Bladder microvascular endothelial cell (primary cell): ENCODE measurements at places on chromosomes 13 and 19. TPM values are rescaled to one million over a fixed set of nuclear protein-coding genes. Genes with fewer than 3 reads are reported as not detected.

SYT5 gene
- not detected in 2 replicates for total RNA-seq

ZNF525 gene
- 5.0 and 8.6 TPM in 2 replicates for total RNA-seq

ANGPTL8 gene
- not detected in 2 replicates for total RNA-seq

GRIN3B gene
- 0.50 and 0.97 TPM in 2 replicates for total RNA-seq

CABP5 gene
- not detected in 2 replicates for total RNA-seq

KLK12 gene
- not detected in 2 replicates for total RNA-seq

IER2 gene
- total RNA-seq: 16.4 and 23.8 TPM in 2 replicates

LYPD5 gene
- 0.19 and 0.32 TPM in 2 replicates for total RNA-seq

RDH8 gene
- total RNA-seq: not detected in 2 replicates

MED16 gene
- total RNA-seq: 18.3 and 54.2 TPM in 2 replicates

SLC25A42 gene
- 2.6 and 4.8 TPM in 2 replicates for total RNA-seq

TTC9B gene
- total RNA-seq: not detected in 2 replicates

MEIS3 gene
- total RNA-seq: 0.13 and 0.65 TPM in 2 replicates
